ENCODE measurements at places on chromosomes 13 and 19.

- no peak for DNase-seq
Observed at GRCh38 chr19:39251846-39252245, 3.2 kb upstream of the IFNL4 start.

- DNase-seq: no peak
Observed at GRCh38 chr13:46665633-46666482, 112.9 kb downstream of the LRCH1 start.

- DNase-seq: no peak
Observed at GRCh38 chr19:40078377-40078776, 12.4 kb downstream of the ZNF780A start.

- no peak for DNase-seq
Observed at GRCh38 chr19:4359627-4360000, 16.3 kb downstream of the MPND start.

DNA sequence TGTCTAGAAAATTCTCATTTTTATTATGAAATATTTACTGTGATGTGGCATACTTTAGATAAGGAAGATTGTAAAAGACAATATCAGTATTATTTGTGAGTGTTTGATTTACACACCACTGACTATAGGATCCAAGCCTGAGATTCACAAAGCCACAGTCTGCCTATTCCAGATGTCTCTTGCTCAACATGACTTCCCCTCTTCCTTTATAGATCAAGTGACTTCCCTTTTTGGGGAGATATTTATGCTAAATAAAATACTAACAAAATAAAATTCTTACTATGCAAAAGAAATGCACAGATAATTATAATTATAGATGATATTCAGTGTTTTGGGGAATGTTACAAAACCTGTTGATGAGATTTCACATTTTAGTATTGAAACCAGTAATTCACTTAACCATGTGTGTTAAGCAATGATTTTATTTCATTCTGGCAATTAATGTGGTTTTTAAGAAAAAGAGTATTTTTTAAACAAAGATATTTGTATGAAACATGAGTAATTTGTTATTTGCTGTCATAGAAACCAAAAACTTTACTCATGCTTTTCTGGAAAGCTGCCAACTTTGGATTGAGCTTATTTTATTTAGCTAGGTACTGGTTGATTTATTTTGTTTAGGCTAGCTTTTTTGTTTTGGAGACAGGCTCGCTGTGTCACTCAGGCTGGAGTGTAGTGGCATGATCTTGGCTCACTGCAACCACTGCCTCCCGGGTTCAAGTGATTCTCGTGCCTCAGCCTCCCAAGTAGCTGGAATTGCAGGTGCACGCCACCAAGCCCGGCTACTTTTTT, 13.7 kb upstream of the GPR183 start:
- DNase-seq: no peak

- DNase-seq: no peak
Observed at GRCh38 chr13:82803341-82803740, 1078.9 kb downstream of the SLITRK1 start.

- no peak for DNase-seq
Observed at GRCh38 chr13:112627161-112627560, 39.2 kb upstream of the TUBGCP3 start.

GRCh38 chr13:33471204-33471603, 185.6 kb upstream of the STARD13 start:
- no peak for DNase-seq

DNA sequence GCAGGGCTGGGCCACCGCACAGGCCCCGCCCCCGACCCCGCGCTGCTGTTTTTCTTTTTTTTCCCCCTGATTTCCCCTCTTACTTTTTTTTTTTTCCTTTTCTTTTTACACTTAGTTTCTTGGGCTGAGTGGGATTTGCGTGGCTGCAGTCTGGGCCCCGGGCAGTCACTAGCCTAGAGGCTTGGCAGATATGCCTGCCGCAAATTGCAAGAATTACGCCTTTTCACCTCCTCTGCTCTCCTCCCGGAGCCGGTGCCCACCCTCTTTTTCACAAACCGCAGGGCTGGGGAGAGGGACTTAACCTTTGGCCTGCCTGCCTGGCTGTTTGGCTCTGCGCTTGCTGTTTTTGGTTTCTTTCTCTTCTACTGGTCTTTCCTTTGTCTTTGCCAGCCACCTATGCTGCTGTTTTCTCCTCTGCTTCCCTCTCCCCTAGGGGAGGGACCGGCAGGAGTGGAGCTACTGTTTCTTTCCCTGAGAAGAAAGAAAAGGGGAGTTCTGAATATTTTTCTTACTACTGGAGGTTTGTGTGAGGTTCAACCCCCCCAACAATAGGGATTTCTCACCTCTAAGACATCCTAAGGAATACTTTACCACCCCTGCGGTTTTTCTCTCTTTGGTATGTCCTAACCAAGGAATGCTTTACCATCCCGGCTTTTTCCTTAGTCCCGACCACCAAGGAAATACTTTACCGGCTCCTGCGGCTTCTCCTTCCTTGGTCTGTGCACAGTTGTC, 11.0 kb downstream of the ZNF552 start:
- no peak for DNase-seq

GRCh38 chr13:34900288-34900739, 41.8 kb upstream of the NBEA start:
- no peak for DNase-seq

Measured in COR-L47 (cell line).